ENCODE measurements at places on chromosomes 4 and X. TPM values are rescaled to one million over a fixed set of nuclear protein-coding genes. Genes with fewer than 3 reads are reported as not detected.

Gene DMP1
- total RNA-seq = not detected

- no peaks in the 10 kb centered on the region for H3K27me3 ChIP-seq
- H3K4me1 ChIP-seq = no peaks in the 10 kb centered on the region
- H3K4me3 ChIP-seq = no peak overlapping the region
- H3K27ac ChIP-seq = no peak overlapping the region
- H3K36me3 ChIP-seq = no peaks in the 10 kb centered on the region
Observed at GRCh38 chr4:138522366-138522765, 280.2 kb upstream of the SLC7A11 start.

GRCh38 chr4:121340247-121340646 lies 40.6 kb downstream of the QRFPR start:
- H3K4me1 ChIP-seq = no peaks in the 10 kb centered on the region
- no peak for DNase-seq
- no peak overlapping the region for H3K4me3 ChIP-seq

Gene SHISA3
- total RNA-seq = 6.9 TPM

GRCh38 chrX:154096140-154097002 lies 1.1 kb downstream of the MECP2 start:
- DNase-seq = no peak
- H3K36me3 ChIP-seq = no peaks in the 10 kb centered on the region
- no peaks in the 10 kb centered on the region for H3K4me1 ChIP-seq
- peak overlapping the region; percentile 82 for H3K4me3 ChIP-seq
- no peaks in the 10 kb centered on the region for H3K27me3 ChIP-seq
- H3K27ac ChIP-seq = peak overlapping the region; percentile 95

Gene MAGEA9
- total RNA-seq = not detected

All from tibial nerve (tissue), 4 donors.